Activated T-cell treated with anti-CD3 and anti-CD28 coated beads for 1 hour (primary cell): ENCODE measurements at places on chromosomes 16 and 17.

DNA sequence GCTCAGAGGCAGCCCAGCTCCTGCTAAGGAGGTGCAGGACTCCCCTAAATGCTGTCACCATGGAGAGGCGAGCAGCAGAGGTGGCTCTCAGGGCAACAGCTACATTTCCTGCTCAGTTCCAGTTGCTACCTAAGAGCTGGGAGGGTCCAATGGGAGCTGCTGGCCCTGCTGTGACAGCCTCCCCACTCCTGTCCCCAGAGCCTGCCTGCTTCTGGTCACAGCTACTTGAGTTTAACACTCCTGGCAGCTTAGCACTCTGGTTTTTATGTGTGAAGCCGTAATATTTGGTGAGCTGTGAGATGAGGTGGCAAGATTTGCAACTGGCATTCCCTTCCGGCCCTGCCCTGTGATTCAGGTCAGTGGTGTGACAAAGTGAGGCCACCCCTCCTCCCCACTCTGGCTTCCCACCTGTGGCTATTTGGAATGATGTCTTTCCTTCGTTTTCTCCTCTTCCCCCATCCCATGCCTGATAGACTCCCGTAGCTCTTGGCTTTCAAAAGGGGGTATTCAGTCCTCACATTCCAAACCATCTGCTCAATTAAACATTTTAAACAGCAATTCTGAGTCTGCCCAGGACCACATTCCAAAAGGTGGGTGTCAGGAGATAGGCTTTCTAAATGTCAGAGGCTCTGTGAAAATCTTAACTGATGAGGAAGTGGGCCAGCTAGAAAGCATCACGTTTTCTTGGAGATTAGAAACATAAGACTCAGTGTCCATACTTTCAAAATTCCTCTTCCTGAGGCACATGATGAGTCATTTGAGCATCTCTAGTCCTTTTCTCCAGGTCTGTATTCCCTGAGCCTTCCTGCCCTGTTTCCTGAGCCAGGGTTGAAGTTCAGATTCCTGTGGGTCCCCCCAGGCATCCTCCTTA, 42.6 kb upstream of the SKAP1 start:
- no peak for DNase-seq

- DNase-seq = no peak
These were observed 499 bp upstream of the HLF start for GRCh38 chr17:55264278-55264644.

GRCh38 chr16:8905168-8905762, 23.1 kb downstream of the LITAFD start:
- DNase-seq = no peak

- DNase-seq = no peak
These were observed 40.3 kb downstream of the FOXL1 start for GRCh38 chr16:86618431-86619238.

GRCh38 chr17:66422186-66422585, 119.8 kb downstream of the PRKCA start:
- no peak for DNase-seq

- DNase-seq = no peak
These were observed 12.2 kb upstream of the ELAC2 start for GRCh38 chr17:13030056-13030455.

DNA sequence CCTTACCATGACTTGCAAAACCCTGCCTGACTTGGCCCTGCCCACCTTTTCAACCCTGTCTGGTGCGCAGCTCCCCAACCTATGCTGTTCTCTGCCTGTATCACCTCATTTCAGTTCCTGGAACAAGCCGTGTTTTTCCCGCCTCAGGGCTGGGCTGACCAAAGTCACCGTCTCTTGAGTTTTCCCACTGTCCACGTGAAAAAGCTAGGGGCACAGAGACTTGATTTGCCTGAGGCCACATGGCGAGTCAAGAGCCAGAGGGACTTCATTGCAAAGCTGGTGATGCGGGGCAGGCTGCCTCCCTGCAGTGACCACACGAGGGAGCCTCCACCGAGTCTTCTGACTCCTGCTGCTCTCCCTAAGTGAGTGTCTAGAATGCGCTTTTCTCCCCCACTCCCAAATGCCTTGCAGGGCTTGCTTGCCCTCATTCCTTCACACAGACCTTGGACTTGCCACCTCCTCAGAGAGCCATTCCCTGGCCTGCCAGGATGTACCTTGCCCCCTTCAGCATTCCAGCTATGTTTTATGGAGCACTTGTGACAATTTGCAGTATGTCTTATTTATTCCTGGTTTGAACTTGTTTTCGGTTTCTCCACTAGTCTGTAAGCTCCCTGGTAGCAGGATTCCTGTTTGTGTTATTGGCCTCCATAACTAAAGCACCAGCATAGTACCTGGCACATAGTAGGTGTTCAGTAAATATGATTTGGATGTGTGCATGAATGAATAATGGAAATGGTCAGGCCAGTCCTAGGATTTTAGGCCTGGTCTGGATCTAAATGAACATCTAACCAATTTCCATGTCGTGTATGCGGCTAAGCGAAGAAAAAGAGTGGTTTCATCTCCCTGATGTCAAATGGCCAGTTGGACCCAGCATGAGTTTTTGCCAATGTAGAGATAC, 252.3 kb downstream of the SNX29 start:
- DNase-seq = no peak
